ENCODE measurements at places on chromosomes 16 and 17.

GRCh38 chr17:33178681-33179080, 114.4 kb downstream of the ASIC2 start:
- DNase-seq: no peak

DNA sequence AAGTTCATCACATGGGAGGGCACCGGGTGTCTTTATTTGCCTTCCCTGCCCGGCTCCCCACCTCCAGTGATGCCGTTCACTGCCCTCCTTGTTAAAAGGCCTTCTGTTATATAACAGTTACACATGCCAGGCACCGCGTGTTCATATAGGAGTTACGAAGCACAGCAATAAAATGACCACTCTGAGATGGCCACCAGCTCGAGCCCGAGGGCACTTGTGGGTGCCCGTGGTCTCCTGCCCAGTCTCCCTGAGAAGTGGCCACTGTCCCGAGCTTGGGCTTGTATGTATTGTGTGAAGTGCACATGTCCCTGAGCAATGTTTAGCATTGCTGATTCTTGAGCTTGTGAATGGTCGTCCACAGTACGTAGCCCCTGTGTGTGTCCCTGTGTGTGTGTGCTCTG, 355.6 kb downstream of the SEC14L1 start:
- DNase-seq: no peak

DNA sequence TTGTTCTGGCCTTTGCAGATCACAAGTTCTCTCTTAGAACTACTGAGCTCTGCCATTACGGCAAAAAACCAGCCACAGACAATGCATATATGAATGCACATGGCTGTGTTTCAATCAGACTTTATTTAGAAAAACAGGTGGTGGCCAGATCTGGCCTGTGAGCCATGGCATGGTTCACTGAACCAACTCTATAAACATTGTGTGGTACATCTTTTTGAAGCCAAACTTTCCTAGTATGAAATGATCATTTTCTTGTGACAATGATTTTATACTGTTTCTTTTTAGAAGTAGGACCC, 65.9 kb upstream of the AMZ2 start:
- DNase-seq: no peak

- peak; percentile 65 for DNase-seq
Measured at GRCh38 chr16:83954577-83955016, 1.6 kb downstream of the OSGIN1 start.

GRCh38 chr17:60941028-60941427, 263.4 kb downstream of the BCAS3 start:
- no peak for DNase-seq
